ENCODE measurements at places on chromosomes 3 and 15.

GRCh38 chr15:73677146-73677607 lies 7.0 kb upstream of the CD276 start:
- peak; percentile 63 for DNase-seq

- DNase-seq = peak; percentile 6
Observed at GRCh38 chr15:97189162-97189780, 771.2 kb upstream of the ARRDC4 start.

- DNase-seq = no peak
Observed at GRCh38 chr3:123410149-123410515, 38.8 kb downstream of the ADCY5 start.

- no peak for DNase-seq
Observed at GRCh38 chr15:81118361-81118760, 15.7 kb upstream of the CFAP161 start.

DNA sequence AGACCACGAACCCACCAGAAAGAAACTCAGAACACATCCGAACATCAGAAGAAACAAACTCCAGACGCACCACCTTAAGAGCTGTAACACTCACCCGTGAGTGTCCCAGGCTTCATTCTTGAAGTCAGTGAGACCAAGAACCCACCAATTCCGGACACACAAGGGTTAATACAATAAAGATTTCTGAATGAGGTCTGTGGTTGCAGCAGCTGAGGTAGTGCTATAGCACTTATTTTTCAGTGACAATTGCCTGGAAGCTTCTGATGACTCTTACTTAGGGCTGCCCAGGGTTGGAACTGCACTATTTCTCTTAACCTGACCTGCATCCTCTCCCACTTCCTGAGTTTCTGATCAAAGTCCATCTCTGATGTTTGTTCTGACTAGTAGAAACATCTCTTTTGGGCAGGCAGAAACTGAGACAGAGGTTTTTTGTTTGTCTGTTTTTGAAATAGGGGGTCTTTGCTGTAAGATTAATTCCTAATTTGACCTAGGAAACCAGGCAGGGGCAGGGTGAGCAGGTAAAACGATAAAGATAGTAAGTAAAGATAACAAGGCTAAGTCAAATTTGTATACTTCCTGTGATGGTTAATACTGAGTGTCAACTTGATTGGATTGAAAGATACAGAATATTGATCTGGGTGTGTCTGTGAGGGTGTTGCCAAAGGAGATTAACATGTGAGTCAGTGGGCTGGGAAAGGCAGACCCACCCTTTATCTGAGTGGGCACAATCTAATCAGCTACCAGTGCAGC lies 169.1 kb downstream of the GAP43 start:
- DNase-seq = peak; percentile 60

GRCh38 chr3:50396502-50396901 lies 37.2 kb upstream of the TMEM115 start:
- DNase-seq = no peak

- DNase-seq = no peak
Observed at GRCh38 chr3:61892891-61893290, 331.5 kb downstream of the PTPRG start.

DNA sequence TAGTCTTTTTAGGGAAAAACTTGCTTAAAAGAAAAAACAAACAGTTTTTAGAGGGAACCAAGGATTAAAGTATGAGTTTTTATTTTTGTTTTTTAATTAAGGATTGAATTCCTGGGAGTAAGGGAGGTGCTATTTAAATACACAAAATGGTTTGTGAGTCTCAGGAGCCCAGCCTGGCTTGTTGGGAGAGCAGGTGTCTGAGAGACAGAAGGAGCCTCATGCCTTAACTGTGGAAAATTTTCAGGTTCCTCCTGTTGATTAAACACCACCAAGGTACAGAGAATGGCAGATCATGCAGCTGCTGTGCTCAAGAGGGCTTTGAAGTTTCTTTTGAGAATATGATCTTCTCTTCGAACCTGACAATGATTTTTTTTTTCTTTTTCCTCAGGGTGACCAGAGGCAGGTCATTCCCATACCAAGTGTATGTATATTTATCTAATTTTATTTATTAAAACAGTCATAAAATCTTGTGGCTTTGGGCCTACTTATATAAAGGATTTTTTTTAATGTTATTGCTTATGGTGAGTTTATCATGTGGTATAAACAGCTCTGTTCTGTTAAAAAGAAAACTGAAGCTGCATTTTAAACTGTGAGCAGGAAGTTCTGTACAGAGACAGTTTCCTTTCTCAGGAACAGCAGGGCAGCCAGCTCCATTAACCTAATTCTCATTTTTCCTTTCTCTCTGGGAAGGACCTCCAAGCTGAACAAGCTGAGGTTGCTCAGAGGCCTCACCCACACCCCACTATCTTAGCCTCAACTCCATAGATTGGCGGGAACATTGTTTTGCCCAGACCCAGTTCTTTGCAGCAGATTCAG lies 33.7 kb upstream of the VILL start:
- DNase-seq = no peak

DNA sequence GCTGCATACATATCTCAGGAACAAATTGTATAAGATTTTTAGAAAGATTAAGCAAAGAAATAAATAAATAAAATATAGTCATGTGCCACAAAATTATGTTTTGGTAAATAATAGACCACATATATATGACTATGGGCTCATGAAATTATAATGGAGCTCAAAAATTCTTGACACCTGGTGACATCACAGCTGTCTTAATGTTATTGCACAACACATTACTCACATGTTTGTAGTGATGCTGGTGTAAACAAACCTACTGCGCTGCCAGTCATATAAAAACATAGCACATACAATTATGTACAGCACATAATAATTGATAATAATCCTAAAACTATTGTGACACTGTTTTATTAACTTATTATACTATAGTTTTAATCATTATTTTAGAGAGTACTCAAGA lies 1159.1 kb downstream of the SI start:
- no peak for DNase-seq

DNA sequence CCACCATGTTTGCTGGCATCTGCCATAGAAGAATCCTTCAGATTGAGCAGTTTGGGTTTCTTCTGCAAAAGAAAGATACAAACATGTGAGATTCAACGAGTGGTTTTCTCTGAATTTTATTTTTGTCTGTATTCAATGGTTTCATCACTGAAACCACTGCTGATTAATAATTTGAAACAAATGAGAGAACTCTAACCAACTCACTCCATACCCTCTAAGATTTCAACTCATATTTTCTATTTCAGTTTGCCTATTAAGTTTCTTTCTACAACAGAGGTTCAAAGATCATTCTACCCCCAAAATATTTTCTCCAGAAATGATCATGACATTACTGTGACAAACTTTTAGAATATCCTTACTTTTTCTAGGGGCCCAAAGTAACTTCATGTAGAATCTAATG lies 38.7 kb upstream of the MAN2C1 start:
- no peak for DNase-seq

GRCh38 chr15:94119923-94120775 lies 111.2 kb upstream of the MCTP2 start:
- DNase-seq = peak; percentile 91

DNA sequence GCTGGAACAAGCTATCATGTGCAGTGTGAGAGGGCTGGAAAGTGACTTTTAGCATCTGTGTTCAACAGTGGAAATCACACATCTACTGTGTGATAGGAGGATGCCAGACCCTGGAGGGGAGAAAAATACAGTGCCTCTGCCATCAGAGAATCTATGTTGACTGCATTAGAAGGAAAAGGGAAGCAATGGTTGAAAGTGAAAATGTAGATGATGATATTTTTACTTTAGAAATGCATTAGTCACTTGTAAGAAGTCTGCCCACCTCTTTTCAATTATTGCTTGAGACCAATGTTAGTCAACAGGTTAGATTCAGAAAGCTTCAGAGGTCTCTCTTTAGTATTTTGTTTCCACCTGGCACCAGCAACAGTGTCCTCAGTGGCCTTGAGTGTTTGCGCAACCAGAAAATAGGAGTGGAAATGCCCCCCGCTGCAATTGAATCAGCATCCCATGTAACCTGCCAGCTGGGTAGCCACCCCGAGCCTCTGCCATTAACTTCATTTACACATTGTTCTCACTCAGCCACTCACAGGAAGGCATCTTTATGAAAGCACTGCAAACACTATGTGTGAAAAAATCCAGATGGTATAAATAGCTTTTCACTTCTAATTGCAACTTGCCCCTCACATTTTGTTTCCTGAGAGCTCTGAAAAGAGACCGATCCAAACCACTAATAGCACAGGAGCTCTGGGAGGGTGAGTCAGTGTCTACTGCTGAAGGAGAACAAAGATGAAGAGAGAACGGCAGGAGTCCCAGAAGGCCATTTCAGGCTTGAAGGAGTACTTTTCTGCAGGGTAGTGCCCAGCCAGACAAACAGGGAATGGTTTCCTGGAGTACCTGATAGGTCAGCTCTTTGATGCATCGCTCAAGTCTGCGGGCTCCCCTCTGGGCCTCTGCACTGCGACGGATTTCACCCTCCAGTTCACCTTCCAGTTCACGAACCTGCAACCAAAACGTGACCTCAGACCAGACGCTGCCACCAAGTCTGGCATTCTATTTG lies 92.1 kb downstream of the HHLA2 start:
- peak; percentile 53 for DNase-seq

GRCh38 chr3:8775181-8775580 lies 5.8 kb upstream of the OXTR start:
- DNase-seq = peak; percentile 36

GRCh38 chr3:189863031-189863430 lies 231.8 kb downstream of the TP63 start:
- no peak for DNase-seq

DNA sequence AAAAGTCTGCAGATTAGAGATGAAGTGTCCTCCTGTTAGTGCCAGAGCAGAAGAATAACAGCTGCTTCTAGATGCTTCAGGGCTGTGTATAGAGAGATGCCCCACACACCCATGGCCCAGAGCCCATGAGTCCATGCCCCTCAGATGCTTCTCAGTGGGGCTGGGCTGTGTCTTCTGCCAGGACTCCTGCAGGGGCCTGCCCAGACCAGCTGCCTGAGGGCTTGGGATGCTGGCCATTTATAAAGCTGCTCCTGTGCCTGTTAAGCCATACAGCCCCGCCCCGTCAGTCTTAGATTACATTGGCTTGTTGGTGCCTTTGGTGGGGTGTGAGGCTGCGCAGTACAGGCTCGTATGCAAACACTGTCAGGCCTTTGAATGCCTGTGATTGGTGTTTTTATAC lies 318.0 kb upstream of the CTDSPL start:
- DNase-seq = no peak

DNA sequence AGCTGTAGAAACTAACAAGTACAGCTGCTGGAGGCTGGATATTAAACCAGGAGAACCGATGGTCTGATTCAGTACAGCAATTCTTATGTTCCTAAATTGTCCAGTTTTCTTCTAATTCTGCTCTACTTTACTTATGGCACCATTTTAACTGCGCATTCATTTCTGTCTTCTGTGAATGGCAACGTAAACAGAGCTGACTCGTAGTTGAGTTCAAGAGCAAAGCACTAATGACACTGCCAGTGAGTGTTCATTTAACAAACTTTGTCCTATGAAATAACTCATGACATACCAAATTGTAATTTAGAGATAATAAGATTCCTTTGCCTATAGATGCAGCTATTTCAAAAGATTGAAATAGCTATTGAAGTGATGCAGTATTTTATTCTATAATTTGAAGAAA lies 48.7 kb downstream of the BCHE start:
- DNase-seq = no peak

DNA sequence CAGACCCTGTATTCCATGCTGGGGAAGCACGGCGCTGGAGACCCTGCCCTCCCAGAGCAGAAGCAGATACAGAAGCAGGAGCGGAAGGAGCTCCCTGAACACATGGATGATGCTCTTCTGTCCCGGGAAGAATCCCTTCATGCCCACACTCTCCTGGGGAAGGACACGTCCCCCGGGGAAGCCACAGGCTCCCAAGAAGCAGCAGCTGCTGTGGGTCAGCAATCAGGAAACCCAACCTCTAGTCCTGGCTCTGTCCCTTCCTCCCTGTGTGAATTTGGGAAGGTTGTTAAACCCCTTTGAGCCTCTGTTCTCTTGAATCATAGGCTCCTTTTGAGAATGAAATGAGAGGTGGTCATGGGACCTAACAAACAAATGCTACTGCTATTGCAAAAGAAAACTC lies 176.2 kb upstream of the TPM1 start:
- DNase-seq = no peak

- DNase-seq = no peak
Observed at GRCh38 chr3:193545304-193545703, 9.4 kb downstream of the ATP13A4 start.

GRCh38 chr15:74782259-74783071 lies 585 bp downstream of the CSK start:
- no peak for DNase-seq

DNA sequence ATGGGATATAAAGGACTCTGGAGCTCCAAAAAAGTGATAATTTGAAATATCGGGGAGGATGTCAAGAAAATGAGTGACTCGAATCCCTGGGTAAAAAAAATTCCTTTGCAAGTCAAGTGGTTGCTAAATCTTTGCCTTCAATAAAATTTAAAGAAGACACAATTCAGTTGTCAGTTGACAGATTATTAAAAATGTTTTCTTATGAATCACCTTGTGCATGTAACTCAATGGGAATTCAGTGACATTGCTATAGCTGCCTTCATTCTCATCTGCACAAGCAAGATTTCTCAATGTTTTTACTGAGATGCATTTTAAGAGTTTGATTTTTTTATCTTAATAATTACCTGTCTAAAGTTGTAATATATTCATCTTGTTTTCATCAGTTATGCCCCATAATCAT lies 264.0 kb upstream of the IL12A start:
- peak; percentile 75 for DNase-seq

DNA sequence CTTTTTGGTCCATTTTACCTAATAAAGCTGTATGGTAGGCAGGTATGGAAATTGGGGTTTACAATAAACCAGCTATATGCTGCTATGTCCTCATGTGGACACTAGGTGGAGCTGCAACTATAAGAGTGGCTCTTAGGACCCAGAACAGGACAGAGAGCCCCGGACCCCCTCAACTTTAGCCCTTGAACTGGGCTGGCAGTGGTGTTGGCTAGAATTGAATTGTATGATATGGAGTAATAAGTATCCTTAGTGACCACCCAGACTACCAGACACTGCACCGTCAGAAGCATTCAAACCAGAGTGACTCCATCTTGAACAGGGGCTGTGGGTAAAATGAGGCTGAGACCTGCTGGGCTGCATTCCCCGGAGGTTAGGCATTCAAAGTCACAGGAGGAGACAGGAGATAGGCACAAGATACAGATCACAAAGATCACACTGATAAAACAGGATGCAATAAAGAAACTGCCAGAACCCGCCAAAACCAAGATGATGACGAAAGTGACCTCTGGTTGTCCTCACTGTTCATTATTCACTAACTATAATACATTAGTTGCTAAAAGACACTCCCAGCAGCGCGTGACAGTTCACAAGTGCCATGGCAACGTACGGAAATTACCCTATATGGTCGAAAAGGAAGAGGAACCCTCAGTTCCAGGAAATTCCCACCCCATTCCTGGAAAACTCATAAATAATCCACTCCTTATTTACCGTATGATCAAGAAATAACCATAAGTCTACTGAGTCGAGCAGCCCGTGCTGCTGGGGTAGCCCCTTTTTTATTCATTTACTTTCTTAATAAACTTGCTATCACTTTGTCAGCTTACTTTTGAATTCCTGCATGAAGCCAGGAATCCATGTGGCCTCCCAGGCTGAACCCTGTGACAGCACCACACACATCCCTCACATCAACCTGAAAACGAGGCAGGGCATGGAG lies 68.7 kb upstream of the BLM start:
- peak; percentile 67 for DNase-seq
